Amygdala (tissue), 56 donors: ENCODE measurements at places on chromosomes 3 and 15.

- no peak for DNase-seq
Measured at GRCh38 chr3:134315286-134316106, 58.8 kb downstream of the AMOTL2 start.

DNA sequence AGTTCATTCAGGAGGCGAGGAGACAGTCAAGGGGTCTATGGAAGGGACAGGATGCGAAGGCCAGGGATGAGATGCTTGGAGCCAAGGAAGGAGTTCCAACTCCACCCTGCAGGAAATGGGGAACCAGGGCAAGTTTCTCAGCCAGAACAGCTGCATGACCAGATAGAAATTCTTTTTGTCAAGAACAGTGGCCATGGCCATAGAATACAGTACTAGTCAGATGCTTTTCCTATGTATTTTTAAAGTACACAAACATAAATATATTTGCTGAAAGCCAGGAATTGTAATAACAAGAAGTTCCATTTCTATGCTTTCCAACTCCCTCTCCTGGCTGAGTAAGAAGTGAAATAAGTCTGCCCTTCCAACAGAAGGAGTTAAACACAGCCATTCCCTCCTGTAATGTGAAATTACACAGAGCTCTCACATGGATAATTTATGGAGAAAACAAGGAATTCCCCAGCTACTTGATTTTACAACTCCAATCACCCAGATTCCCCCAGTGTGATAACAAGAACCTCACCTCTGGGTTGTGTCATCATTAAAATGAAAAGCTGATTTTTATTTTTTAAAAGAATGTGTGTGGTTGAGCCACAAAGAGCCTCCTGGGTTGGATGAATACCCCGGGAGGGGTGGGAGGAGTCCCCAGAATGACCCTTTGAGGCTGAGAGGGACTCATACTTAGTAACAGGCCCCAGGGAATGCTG, 124.6 kb upstream of the ARHGEF3 start:
- no peak for DNase-seq

DNA sequence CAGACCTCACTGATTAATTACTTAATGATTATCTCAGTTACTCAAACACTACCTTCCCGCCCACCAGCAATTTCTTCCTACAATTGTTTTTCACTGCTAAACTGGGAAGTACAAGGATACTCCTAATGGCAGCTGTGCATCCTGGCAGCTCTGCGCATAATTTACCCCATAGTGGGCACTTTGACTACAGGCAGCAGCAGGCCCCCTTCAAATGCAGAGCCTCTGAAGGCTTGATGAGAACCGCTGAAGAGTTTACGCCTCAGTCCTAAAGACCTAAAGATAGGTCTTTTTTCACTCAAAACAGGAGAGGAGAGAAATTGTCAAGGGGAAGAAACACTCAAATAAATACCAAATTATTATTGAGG, 10.7 kb downstream of the CCDC32 start:
- DNase-seq: no peak

GRCh38 chr3:42020684-42021307, 58.9 kb upstream of the ULK4 start:
- DNase-seq: no peak

- no peak for DNase-seq
Measured at GRCh38 chr3:149180057-149180573, 41.5 kb downstream of the CP start.

- DNase-seq: no peak
Measured at GRCh38 chr3:179526989-179527391, 35.7 kb upstream of the ACTL6A start.

- no peak for DNase-seq
Measured at GRCh38 chr15:88258093-88258641, 1.6 kb upstream of the NTRK3 start.
